Activated CD8-positive, alpha-beta memory T cell treated with anti-CD3 and anti-CD28 coated beads, Interleukin-2, amount 50 U/mL, for 48 hours (primary cell): ENCODE measurements at places on chromosomes 13 and 19.

DNA sequence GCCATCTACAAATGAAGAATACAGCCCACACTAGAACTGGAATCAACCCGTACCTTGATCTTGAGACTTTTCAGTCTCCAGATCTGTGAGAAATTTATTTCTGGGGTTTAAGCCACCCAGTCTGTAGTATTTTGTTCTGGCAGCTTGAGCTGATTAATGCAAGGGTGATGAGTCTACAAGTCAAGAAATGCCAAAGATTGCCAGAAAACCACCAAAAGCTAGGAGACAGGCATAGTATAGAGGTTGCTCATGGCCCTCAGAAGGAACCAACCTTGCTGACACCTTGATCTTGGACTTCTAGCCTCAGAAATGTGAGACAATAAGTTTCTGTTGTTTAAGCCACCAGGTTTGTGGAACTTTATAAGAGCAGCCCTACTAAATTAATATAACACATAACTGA, 428.2 kb upstream of the KLF12 start:
- no peak for DNase-seq

DNA sequence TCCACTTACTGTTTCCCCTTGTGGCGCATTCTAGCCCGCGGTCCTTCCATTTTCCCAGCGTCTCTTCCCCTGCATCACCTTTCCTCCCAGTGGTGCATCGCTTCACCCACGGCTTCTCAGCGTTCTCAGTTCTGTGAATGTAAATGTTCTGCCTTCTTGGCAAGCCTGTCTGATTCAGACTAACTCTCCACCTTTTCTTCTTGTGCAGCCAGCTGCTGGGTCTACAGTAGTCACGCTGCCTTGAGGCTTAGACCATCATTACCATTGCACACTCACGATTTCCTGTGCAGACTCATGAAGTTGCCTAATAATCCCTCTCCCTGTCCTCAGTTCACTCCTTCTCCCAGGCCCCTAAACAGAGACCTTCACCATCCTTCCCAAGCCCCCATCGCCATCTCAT, 75.0 kb downstream of the DHRS12 start:
- no peak for DNase-seq

- no peak for DNase-seq
These were observed 64.8 kb downstream of the DHRS12 start for GRCh38 chr13:51739027-51739764.

- DNase-seq, result no peak
These were observed 30.9 kb upstream of the CXCL17 start for GRCh38 chr19:42473686-42474085.

DNA sequence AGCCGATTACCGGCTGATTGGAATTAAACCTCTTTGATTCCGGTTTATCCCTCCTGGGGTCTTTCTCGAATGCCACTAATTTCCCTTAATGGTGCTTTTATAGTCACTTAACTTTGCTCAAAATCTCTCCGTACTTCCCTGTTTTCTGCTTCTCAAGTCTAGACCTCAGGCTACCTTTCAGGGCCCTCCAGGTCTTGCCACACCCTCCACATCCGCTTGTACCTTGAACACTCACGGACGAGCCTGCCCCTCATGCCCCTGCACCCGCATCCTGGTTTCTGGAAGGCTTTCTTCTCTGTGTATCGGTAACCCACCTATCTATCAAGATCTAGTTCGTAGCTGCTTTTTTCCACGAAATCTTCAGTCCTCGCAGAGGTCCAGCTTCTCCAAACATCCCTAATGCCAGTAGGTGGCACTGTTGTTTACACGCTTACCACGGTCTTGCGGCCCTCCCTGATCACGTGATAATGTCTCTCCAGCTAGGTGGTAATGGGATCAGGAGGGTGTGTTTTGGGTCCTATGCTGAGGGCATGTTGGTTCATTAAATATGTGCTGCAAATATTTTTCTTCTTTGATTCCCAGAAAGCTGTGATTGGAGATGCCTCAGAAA, 13.8 kb downstream of the ATP12A start:
- no peak for DNase-seq

DNA sequence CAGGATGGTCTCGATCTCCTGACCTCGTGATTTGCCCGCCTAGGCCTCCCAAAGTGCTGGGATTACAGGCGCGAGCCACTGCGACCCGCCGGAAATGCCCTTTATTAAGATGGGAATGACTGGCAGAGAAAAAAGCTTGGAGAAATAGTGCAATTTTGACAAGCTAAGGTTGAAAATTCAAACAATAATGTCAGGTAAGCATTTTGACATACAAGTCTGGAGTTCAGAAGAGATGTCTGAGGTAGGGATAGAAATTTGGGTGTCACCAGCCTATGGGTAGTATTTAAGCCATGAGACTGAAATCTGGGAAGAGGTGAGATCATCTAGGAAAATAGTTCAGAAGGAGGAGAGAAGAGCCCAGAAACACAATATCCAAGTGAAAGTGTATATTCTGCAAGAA, 17.1 kb upstream of the PAN3 start:
- DNase-seq, result no peak

- no peak for DNase-seq
These were observed 12.6 kb downstream of the KLC3 start for GRCh38 chr19:45352914-45353796.

DNA sequence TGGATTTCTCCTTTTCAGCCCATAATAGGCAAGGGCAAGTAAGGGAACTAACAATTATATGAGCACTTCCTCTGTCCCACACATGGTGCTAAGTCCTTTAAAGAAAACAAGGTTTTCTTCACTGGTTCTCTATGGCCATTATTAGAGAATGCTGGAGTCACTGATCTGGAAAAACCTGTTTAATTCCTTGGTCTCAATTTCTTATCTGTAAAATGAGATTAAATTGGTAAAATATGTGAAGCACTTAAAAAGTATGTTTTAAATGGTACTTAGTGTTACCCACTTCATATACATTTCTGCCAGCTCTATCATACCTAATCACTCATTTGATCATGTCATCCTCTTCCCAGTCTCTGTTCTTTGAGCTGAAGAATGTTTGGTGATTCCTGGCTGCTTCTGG, 39.4 kb downstream of the LRCH1 start:
- DNase-seq, result no peak

- no peak for DNase-seq
These were observed 636.2 kb upstream of the KLF12 start for GRCh38 chr13:74770361-74770760.

DNA sequence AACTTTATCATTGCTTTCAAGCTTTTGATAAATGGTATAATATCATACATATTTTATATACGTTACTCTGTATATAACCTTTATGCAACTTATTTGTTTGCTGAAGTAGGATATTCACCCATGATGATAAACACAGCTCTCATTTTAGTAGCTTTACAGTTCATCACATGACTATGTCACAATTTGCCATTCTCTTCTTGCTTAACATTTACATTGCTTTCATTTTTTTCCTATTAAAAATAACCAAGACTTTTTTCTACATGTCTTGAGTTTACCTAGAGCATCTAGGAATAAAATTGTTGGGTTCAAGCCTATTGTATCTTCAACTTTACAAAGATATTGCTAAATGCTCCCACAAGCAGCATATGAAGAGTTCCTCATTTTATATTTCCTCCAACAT, 54.0 kb downstream of the KCNRG start:
- no peak for DNase-seq

GRCh38 chr13:104414181-104414580, 1348.0 kb upstream of the SLC10A2 start:
- DNase-seq, result no peak

DNA sequence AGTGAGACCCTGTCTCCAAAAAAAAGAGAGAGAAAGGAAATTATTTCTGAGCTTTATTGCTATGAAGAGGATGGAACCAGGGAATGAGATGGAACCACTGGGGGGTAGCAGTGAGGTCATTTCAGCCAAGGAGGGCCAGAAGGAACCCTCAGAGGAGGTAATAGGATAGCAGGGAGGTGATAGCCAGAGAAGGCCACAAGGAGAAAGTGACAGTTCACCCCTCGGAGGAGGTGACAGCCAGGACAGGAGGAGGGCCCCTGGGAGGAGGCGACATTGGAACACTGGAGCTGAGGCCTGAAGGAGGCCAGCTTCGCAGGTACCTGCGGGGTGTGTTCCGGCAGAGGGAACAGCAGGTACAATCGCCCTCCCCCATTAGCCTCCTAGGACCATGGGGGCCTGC, 675 bp upstream of the PGPEP1 start:
- no peak for DNase-seq

GRCh38 chr13:30978981-30979956, 46.8 kb downstream of the TEX26 start:
- peak; percentile 82 for DNase-seq

GRCh38 chr13:21242236-21242635, 65.8 kb downstream of the MRPL57 start:
- DNase-seq, result no peak

DNA sequence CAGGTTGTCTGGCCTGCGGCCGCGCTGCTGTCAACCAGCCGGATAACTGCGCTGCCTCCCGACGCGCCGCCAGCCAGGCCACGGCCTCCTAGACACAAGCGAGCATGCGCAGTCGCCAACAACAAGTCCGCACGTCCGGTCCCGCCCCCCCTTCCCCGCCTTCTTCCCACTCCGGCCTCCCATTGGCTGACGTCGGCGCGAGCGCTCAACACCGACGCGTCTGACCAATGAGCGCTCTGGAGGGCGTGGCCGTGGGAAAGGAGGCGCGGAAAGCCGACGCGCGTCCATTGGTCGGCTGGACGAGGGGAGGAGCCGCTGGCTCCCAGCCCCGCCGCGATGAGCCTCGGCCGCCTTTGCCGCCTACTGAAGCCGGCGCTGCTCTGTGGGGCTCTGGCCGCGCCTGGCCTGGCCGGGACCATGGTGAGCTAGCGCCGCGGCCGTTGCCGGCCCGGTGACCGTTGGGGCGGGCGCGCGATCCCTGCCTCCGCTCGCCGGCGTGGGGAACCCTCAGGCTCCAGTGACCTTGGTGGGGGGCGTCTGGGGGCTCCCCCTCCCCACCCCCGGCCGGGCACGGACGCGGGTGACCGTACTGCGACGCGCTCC, at the start of gene GPX4:
GPX4 (plus strand) TSS at position 287 of the 603 bp plus-strand sequence; CDS start at position 337, 50 bp downstream.
- peak; percentile 98 for DNase-seq

DNA sequence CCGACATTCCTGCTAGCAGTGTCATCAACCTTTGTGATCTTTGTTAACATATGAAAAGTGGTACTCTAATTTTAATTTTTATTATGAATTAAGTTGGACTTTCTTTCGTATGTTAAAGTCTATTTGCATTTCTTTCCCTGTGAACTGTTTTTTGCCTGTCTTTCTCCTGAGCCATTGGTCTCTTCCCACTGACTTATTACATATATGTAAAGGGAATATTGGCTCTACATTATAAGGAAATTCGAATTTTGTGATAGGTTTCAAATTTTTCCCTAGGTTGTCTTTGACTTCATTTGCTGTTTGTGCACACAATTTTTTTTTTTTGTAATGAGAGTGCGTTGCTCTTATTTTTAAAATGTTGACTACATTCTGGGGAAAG, 442 bp upstream of the CDC16 start:
- no peak for DNase-seq

DNA sequence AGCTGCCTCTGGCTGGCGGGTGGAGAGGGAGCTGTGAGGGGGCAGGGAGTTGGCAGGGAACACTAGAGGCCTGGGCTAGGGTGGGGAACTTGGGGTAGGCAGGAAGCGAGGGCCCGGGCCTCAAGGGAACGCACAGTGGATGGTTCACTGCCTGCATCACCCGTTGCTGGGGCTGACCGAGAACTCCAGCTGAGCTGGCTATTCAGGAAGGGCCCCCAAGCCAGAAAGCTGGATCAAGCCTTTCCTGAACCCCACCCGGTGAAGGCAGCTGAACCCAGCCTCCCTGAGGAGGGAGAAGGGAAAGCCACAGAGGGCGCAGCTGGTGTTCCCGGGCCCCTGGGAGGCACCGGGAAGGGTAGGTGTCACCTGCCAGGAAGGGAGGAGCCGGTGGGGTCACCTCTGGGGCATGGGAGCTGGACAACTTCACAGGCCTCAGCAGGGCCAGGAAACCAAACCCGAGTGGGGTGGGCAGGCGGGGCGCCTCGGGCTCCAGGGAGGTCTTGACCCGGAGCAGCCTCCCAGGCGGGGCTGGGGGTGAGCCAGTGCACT, 13.9 kb downstream of the PALM start:
- DNase-seq, result no peak

DNA sequence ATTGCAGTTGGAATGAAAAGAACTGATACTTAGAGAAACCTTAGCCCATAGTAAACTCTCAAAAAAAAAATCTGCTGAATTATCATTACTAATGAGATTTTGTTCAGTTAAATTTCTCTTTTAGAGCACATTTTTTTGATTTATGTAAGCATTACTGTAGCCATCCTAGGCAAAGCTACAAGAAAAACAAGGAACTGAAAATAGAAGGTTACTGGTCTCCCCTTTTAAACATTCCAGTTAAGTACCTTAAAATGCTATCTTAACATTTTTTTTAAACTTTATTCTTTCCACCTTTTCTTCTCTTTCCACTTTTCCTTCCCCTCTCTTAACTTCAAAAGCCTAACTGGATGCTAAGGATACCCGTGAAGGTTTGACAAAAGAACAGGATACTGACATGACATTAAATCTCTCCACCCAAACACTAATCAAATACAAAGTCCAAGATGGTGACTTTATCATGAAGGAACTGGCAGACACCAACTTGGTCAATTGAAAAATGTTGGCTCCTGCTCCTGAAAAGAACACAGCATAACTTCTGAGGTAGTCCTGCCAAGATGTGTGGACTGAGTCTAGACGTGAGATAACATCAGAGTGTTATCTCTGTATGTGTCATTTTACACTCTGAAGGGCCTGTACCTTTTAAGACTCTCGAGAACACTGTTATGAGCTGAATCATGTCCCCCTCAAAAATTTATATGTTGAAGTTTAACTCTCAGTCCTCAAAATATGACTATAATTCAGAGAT, 29.5 kb upstream of the SACS start:
- no peak for DNase-seq

DNA sequence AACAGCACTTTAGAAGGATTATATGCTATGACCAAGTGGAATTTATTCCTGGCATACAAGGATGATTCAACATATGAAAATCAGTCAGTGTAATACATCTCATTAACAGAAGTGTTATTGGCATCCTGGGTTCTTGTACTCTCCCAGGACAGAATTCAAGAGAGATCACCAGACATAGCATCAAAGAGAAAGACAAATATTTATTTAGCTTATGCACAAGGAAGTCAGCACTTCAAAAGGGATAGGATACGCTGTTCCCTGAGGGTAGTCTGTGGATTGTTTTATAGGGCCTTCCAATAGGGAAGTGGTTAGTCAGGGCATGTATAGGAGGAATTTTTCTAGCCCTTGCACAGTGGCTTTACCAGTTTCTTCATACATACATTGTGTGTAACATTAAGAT, 1238.0 kb downstream of the PCDH17 start:
- DNase-seq, result no peak
